Activated naive CD4-positive, alpha-beta T cell treated with anti-CD3 and anti-CD28 coated beads for 36 hours (primary cell): ENCODE measurements at places on chromosomes 5 and 9. TPM values are rescaled to one million over a fixed set of nuclear protein-coding genes. Genes with fewer than 3 reads are reported as not detected.

The SPINK4 gene
- not detected for total RNA-seq

The WNK2 gene
- total RNA-seq = 5.2 TPM

- DNase-seq = no peak
Measured at GRCh38 chr9:105360344-105360743, 87.5 kb upstream of the FSD1L start.

DNA sequence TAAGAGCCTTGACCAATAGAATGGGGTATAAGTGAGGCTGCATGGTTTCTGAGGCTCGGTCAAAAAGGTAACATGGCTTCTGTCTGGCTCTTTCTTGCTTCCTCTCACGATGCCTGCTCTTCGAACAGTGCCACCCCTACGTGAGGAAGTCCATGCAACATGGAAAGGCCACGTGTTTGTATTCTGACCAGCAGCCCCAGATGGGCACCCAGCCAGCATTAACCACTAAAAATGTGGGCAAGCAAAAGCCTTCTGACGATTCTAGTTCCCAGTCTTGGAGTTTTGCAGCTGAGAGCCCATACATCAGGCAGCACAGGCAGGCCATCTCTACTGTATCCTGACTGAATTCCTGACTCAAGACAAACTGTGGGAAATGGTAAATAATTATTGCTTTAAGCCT, 24.2 kb upstream of the NREP start:
- no peak for DNase-seq
